ENCODE measurements at places on chromosomes 3 and 15. TPM values are rescaled to one million over a fixed set of nuclear protein-coding genes. Genes with fewer than 3 reads are reported as not detected.

AQP9 gene
- total RNA-seq: 0.41 TPM

DNA sequence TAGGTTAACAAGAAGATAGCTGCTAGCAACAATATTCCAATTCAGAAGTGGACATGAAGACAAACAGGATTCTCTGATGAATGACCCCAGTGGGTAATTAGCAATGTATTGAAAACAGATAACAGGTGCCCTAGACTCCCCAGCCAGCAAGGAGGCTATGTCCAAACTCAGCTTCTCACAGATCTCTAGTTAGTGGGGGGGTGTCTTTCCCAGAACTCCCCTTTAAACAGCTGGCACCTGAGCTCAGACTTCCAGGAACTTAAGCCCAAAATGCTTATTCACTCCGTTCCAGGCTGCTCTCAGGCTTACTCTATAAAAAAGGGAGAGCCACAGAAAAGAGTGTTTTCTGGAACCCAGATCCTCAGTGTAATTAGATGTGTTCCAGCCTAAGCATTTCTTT, 423.0 kb upstream of the THBS1 start:
- no peak for DNase-seq

DNA sequence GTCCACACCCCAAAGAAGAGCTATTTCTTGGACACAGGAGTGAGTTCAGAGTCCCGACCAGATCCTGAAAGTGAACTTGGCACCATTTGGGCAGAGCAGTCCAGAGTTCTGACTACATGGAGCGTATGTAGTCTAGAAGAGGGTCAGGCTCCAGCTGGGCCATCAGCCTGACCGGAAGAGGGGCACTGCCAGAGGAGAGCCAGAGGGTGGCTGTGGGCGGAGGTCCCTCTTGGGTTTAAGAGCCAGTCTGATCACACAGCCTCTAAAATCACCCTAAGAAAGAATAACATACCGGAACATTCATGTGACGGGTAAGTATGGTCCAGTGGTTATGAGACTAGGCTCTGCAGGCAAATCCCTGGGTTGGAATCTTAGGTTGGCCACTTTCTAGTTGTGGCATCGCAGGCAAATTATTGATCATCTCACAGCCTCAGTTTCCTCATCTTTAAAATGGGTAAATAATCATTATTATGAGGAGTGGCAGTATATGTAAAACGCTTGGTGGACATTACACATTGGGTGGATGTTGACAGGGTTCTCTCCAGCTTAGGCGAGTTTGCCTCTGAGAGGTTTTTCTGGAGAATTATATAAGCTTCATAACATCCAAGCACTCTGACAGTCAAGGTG, 2.1 kb upstream of the RAP2B start:
- DNase-seq: no peak

DNA sequence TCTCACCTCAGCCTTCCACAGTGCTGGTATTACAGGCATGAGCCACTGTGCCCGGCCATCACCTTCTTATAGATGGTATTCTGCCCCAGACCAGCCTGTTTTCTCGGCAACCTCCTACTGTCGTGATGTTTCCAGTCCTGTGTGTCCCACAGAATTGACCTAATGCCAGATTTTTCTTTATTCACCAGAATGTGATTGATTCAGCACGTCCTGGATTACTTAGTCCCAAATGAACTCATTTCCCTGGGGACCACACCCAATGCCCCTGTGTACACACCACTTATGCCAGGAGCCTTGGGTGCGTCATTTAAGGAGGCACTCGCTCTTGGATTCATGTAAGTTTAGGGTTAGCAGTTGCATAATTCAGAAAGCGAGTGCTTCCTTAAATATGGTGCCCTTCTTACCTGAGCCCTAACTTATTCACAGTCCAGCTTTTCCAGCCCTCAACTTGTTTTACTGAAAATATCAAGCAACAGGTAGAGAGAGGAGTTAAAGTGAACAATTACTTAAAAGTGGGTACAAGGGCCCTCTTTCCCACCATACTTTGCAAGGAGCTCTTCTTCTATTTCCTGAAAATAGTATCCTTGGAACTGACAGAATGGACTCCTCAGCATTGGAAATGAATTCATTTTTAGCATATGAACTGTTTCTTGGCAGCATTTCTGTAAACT, 64.6 kb upstream of the UBE2E1 start:
- no peak for DNase-seq

DNA sequence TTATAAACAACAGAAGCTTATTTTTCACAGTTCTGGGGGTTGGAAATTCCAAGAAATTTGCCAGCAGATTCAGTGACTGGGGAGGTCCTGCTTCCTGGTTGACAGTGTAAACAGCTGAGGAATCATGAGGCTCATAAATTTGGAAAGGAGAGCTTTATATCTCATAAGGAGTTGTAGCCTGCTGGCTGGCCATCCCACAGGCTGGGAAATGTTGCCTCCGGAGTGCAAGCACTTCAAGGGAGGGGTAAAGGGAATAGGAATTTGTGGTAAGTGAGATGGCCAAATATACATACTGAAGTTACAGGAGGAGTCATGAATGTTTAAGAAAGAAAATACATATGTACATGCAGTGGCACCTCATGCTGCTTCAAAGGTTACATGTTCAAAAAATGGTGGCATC, 217.2 kb upstream of the CBLB start:
- no peak for DNase-seq

DNA sequence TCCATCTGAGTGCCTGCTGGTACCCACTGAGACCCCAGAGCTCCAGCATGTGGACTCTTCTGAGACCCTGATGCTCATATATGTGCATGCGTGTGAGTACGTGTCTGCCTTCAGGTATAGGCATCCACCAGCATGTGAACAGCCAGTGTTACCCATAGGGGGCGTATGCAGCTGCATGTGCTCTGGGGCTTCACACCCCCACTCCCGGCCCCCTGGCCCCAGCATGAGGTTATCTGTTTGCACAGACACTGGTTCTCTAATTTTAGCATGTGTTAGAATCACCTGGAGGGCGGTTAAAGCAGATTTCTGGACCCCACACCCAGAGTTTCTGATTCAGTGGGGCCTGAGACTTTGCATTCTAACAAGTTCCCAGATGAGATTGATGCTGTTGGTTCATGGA, 824 bp upstream of the CILP start:
- DNase-seq: no peak

DNA sequence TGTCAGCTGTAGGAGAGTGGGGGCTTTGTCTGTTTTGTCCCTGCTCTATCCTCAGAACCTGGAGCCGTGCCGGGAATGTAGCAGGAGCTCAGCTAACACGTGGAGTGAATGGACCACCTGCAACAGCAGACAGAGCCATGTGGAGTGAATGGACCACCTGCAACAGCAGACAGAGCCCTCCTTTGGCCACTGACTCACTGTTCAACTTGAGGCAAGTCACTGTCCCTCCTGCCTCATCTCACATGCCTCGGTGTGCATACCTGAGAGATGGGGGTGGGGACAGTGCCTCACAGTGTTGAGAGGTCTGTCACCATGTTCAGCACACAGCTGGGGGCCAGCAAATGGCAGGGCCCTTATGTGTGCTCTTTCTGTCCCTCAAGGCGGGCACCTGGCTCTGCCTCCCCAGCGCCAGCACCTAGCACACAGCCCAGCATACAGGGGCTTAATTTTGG, 27.9 kb downstream of the FEM1B start:
- no peak for DNase-seq

- DNase-seq: no peak
Measured at GRCh38 chr3:72938471-72939265, 50.8 kb downstream of the GXYLT2 start.

DNA sequence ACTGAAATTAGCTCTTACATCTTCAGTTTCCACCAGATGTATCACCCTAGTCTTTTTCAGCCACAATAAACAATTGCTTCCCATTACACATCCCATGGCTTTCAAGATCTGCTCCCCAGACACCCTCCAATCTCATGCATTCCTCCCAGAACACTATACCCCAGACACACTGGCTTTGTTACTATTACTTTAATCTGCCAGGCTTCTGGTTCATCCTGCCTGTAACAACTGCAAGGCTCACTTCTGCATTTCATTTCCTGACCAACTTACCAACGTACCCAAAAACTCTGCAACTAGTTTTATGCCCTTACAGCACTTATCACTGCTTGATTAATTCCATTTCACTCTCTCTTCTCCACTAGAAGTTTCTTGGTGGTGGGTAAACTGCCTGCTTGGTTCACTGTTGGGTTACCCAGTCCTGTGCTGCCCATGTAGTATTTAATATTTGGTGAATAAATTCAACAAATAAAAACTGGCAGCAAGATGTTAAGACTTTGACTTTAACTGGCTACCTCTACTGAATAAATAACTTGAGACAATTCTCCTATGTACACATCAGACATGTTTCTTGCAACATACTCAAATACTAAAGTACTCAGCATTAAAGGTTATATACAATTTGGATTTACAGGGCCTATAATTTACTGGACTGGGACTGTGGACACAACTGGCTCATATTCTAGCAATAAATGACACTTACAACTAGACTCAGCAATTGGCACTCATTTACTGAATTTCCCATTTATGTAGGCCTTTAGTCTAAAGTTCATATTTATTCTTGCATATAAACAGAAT, 2.7 kb downstream of the RPL22L1 start:
- no peak for DNase-seq
